Activated CD8-positive, alpha-beta memory T cell treated with anti-CD3 and anti-CD28 coated beads for 24 hours (primary cell): ENCODE measurements at places on chromosomes 3 and 15.

DNA sequence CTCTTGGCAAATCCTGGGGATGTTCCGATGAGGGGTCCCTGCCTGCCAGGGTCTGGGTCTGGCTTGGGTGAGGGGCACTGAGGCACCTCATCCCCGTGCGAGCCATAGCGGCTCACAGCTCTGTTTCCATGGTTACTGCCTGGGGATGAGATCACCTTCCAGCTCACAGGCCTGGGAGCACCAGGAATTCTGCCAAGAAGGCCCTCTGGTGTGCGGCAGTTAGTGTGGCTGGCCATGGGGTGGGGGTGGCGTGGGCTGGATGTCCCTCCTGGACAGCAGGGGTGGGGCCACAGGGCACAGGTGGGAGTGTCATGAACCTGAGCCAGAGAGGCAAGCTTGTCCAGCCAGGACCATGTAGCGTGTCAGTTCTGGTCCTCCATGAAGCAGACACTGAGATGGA lies 22.1 kb upstream of the PRR23E start:
- no peak for DNase-seq

GRCh38 chr3:54131890-54132289 lies 9.5 kb downstream of the CACNA2D3 start:
- DNase-seq: no peak

DNA sequence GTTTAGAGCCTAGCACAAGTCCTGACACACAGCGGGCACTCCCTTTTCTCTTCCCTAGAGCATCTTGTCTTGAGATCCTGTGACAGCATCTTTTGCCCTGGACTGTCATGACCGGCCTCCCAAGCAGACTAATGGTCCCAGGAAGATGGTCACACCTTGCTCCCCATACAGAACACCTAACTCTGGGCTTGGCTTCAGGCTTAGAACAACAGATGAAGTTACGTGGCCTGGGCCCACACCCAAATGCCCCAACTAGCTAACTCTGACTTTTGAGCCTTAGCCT lies 781 bp upstream of the IP6K1 start:
- no peak for DNase-seq

DNA sequence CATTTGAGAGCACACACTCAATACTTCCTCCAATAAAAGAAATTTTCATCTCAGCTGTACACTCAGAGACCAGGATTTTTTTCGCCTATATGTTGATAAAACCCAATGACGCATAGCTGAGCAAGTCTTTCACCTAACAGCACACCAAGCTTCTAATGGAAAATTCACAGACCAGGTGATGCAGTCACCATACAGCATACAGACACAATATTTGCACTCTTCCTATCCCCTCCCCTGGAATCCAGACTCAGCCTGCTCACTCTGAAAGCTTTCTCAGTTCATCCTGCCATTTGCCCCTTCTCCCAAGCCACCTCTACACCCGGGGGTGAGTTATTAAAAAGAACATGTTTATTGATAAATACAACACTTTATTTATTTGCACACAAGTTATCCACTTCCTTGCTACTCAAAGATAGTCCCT lies 1.7 kb downstream of the TBC1D5 start:
- DNase-seq: no peak

GRCh38 chr3:113266738-113267137 lies 55.4 kb downstream of the BOC start:
- DNase-seq: no peak

DNA sequence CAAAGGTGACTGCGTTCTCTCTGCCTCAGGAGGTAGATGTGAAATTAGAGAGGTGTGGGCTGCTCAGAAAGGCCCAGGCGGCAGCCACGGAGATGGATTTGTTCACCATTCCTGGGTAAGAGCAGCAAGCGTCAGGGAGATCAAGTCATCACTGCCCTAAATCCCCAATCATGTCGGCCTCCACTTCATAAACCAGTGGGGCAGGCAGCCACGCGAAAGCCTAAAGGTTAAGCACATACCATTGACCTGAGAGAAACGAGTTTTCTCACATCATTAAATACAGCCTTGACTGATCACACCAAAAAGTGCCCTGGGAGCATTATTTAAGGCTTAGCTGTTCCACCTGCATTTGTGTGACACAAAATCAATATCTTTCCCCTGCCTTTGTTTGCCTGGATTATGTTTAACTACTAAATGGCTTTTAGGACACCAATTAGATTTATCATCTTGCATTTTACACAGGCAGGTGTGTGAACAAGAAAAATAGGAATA lies 50.7 kb upstream of the FOXB1 start:
- no peak for DNase-seq
